ENCODE measurements at places on chromosomes 11 and 22.

GRCh38 chr11:68935516-68936357 lies 32.0 kb downstream of the IGHMBP2 start:
- no peak for DNase-seq

GRCh38 chr11:47506795-47507562 lies 46.0 kb downstream of the CELF1 start:
- no peak for DNase-seq

GRCh38 chr22:49087198-49087597 lies 740.5 kb downstream of the BRD1 start:
- no peak for DNase-seq

GRCh38 chr11:48109046-48109666 lies 107.5 kb upstream of the OR4B1 start:
- no peak for DNase-seq

- no peak for DNase-seq
Observed at GRCh38 chr22:50670513-50670912, 2.1 kb upstream of the SHANK3 start.

DNA sequence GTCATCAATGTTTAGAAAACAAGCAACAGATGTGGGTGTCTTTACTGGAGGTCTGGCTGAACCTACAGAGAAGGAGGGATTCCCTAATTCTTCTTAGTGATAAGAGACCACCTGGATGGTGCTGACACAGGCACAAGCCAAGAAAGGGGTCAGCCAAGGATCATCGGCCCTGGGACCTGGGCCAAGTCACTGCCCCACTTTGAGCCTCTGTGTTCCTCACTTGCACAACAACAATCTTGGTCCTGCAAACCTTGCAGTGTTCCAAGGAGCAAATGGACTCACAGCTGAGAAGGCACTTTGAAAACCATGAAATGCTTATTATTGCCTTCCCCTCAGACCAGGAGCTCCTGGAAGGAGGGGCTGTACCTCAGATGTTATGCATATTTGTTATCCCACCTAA lies 7.0 kb upstream of the KCNE3 start:
- no peak for DNase-seq

- DNase-seq, result no peak
Observed at GRCh38 chr11:1870721-1871466, 18.0 kb downstream of the LSP1 start.

GRCh38 chr11:72940417-72940816 lies 126.2 kb downstream of the ATG16L2 start:
- DNase-seq, result no peak

DNA sequence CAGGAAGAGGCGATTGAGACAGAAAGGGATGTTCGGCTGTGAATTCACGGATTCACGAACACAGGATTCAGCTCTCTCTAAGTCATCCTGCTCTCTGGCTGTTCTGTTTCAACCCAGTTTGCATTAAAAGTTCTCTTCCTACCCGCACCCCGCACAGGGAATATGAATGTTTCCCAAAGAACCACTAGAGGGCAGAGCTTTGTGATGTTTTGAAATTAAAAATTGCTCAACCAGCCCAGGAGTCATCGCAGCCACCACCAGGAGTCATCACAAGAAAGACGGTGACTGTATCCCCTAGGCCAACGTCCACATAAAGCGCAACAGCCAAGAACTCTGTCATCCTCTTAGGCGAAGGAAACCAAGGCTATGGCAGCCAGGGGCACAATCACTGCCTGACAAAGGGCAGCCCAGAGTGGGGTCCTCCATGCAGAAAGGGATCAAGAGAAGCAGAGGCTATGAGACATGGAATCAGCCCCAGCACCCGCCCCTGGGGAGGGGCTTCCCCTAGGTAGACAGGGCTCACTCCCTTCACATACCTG lies 122.4 kb downstream of the WT1 start:
- DNase-seq, result no peak

DNA sequence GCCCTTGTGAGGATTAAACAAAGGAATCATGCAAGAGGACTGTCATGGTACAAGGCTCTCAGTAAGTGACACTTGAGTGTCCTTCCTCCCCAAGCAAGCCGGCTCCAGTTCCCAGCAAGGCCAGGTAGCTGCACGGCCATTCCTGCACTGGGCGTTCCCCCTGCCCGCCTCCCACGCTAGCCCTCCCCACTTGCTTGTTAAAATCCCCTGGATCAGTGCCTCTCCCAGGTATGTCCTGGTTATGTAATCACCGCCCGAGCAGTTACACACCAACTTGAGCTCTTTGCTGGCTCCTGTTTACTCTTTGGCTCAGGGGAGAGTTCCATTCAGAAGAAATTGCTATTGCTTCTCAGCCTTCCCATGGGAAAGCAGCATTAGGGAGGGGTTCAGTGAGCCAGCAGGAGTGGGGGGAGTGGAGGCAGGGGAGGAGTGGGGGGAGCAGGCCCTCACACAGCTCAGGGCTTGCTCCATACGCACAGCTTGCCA lies 19.4 kb upstream of the MYEOV start:
- no peak for DNase-seq
